G401 (cell line): ENCODE measurements at places on chromosomes 4 and X. TPM values are rescaled to one million over a fixed set of nuclear protein-coding genes. Genes with fewer than 3 reads are reported as not detected.

DNA sequence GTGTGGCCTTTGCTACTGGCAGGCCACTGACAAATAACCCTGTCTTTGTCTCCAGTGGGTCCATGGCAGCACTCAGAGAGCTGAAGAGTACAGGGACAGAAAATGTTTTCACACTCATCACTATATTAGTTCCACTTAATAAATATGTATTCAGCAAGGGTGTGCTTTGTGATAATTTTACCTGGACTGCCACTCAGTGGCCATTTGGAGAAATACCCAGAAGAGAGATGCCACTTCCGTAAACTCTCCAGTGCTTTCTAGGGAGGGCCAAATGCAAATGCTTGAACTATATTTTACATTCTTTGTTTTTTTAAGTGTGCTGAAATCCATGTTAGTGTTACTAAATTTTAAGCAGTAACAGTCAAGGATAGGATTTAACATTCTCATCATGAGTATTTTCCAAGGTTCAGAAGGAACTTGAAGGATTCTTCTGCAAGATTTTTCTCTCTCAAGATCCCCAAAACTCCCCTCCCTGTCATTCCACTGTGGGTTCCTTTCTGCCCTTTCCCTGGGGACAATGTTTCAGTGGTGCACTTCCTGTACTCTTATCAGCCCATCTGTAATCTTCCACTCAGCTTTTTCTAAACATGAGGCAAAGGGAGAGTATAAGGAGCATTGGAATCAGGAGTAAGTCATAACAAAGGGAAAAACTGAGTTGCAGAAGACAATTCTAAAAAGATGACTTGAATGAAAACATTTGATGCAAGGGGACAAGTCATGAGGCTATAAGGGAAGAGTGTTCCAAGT lies 46.0 kb downstream of the TFDP3 start:
- peak; percentile 41 for DNase-seq

- DNase-seq: no peak
Observed at GRCh38 chr4:87105101-87105845, 115.1 kb downstream of the KLHL8 start.

DNA sequence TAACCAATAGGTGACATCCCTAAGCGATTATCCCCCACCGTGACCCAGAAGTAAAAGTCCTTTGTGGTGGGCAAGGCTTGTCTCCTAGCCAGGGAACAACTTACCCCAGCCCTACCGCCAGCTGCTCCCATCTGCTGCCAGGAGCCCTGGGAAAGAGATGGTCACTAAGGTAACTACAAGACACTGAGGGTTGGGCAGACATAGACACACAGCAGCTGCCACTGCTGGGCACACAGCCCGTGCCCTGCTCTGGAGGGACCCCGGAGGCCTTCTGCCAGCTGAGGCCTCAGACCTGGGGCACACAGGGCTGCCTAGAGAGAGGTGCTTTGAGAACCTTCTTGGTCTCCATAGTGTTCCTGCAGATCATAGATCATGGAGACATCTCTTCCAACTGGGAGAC lies 53.0 kb upstream of the PROM1 start:
- no peak for DNase-seq

DNA sequence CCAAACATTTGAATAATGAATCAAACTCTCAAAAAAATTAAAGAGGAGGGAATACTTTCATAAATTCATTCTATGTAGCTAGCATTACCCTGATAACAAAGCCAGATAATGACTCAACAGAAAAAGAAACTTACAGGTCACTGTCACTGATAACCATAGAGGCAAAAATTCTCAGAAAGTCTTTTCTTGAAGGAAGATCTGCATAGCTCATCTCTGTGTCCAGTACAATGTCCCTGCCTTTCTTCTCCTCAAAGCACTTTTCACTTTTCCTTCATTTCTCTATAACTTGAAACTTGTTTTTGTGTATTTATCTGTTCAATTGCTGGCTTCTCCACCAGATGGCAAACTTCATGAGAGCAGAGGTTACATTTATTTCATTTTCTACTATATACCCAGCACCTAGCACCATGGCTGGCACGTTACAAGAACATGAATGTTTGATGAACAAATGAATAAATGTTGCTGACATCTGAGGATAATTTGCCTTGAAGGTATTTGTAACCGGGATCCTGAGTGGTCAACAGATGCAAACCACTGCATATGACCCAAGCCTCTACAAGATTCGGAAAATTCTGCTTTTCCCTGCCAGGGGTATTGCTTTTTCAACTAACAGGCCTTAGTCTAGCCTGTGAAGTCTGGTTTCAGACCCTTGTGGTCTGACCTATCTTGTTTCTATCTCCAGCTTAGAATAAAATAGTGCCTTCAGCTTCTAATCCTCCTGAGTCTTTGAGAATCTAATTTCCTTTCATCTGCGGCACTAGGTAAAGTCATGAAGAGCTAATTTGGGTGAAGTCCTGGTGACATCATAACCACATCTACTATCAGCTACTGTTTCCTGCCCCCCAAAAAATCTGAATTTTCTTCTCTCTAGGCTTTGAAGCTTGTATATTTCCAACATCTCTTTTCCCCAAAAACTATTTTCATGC lies 52.5 kb upstream of the ANTXR2 start:
- peak; percentile 5 for DNase-seq

- DNase-seq: no peak
Observed at GRCh38 chr4:135365065-135365464, 1163.5 kb upstream of the PABPC4L start.

DNA sequence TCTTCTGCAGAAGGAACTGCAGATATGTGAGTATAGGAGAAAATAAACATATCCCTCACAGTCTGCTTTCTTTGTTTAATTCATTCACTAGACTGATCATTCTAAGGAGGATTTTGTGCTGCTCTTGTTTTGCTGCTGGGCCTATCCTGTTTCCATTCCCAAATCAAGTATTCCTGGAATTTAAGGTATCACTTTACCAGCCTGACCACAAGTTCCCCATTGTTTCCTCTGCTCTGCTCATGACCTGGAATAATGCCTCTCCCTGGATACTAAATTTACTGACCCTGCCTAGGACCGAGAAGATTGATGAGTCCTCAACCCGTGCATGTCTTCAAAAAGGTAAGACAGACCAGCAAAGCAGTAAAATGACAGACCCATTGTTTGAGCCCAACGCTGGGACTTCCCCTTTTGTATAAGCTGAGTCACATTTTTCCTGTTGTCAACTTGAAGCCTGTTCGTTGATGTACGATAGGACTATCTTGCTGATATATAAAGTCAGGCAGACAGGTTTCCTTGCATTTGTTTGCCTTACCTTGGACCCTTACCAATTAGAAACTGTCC lies 85.5 kb upstream of the TET2 start:
- DNase-seq: no peak

DNA sequence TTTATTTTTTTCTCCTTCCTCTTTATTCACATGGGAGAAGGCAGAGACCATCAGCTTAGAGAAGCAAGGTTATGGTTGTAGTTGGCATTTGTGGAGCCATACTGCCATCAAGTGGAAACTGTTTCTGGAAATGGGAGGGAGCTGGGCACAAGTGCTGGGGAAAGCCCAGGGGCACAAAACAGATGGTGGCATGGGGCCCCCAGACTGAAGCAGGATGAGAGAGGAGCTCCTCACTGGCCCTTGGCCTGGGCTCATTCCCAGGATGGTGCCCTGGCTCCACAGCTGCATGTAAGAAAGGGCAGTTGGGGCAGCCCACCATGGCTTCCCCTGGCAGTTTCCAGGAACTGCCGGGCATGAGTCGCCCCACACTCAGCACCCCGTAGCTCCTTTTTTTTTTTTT lies 59.2 kb downstream of the NBDY start:
- peak; percentile 73 for DNase-seq

GRCh38 chr4:111400741-111401140 lies 744.5 kb upstream of the FAM241A start:
- DNase-seq: peak; percentile 32

- DNase-seq: no peak
Observed at GRCh38 chr4:107546638-107547037, 173.4 kb downstream of the PAPSS1 start.

- no peak for DNase-seq
Observed at GRCh38 chrX:25573631-25574030, 557.9 kb upstream of the ARX start.

GRCh38 chr4:88005946-88006345 lies 1.5 kb upstream of the PKD2 start:
- no peak for DNase-seq

GRCh38 chr4:75612306-75612705 lies 18.0 kb downstream of the CDKL2 start:
- no peak for DNase-seq

GRCh38 chrX:108091878-108092291 lies 307 bp downstream of the ATG4A start:
- peak; percentile 58 for DNase-seq

GRCh38 chrX:19630228-19630627 lies 114.9 kb upstream of the MAP3K15 start:
- no peak for DNase-seq

- DNase-seq: no peak
Observed at GRCh38 chr4:110900213-110900769, 277.4 kb upstream of the PITX2 start.

- no peak for DNase-seq
Observed at GRCh38 chr4:117001077-117001476, 84.3 kb downstream of the TRAM1L1 start.

- peak; percentile 82 for DNase-seq
Observed at GRCh38 chr4:109729718-109730618, at the start of gene PLA2G12A. PLA2G12A (minus strand) TSS chr4:109730070; CDS start chr4:109729809, 261 bp downstream.

- no peak for DNase-seq
Observed at GRCh38 chr4:153067376-153067775, 131.3 kb downstream of the FHDC1 start.

GRCh38 chr4:110620691-110621327 lies 2.1 kb downstream of the PITX2 start:
- no peak for DNase-seq

GRCh38 chrX:66638591-66639500 lies at the start of gene EDA2R:
EDA2R (minus strand) TSS chrX:66639078; CDS start chrX:66616020, 23,058 bp downstream.
- DNase-seq: peak; percentile 30

DNA sequence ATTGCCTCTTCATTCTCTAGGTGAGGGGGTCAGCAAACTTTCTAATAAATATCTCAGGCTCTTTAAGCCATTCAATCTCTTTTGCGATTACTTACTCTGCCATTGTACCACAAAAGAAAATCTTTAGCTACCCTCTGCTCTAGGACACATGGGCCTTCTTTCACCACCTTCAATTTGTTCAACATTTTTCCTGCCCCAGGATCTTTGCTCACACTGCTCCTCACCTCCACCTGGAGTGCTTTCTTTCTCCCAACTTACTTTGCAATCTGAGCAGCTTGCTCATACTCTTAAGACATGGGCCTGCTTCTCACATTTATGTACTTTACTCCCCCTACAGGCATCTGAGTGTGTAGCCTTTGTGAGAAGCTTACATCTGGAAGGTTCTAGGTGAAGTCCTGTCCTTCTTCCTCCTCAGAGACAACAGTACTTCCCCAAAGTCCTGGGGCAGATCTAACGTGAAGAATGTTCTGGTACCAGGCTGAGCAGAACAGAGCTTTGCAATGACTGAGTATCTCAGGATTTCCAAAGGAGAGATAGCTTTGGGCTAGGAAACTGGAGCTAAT lies 55.0 kb upstream of the PRDM5 start:
- DNase-seq: peak; percentile 9

- no peak for DNase-seq
Observed at GRCh38 chrX:114709406-114709805, 125.5 kb downstream of the HTR2C start.

GRCh38 chrX:18701621-18702361 lies 5.7 kb upstream of the PPEF1 start:
- no peak for DNase-seq

- DNase-seq: no peak
Observed at GRCh38 chr4:188992706-188993105, 853.5 kb downstream of the TRIML1 start.

GRCh38 chrX:47233333-47234113 lies 714 bp downstream of the USP11 start:
- peak; percentile 95 for DNase-seq

DNA sequence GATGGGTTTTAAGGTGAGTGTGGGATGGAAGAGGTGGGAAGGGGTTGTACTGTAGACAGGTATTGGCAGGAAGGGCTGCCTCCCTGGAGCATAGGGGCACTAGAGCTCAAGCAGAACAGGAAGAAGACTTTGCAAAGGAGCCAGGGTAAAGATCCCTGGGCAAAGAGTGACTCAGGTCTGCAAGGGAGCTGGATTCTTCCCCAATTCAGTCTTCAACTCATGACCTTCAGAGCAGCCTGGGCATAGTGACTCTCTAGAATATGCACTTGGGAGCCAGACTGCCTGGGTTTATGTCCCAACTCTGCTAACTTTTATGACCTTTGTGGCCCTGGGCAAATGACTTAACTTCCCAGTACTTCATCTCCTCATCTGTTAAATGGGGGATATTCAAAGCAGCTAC lies 4.0 kb downstream of the LONRF3 start:
- no peak for DNase-seq

GRCh38 chr4:3879681-3880614 lies 113.8 kb downstream of the ADRA2C start:
- DNase-seq: no peak

DNA sequence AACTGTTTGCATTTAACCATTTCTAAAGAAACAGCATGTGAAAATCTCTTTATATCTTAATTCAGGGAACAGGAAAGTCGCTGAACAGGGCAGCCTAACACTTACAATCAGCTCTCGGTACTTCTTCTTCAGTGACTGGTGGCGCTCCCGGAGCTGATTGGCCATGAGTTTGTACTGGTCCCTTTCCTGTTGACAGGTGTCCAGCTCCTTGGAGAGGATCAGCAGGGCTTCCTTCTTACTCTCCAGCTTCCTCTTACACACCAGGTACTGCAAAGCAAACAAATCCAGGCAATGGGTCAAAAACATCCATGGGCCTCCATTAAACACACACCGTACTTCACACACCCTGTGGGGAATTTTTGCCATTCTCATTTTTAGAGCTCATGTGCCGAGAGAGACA lies 36.4 kb downstream of the CCDC149 start:
- DNase-seq: no peak

DNA sequence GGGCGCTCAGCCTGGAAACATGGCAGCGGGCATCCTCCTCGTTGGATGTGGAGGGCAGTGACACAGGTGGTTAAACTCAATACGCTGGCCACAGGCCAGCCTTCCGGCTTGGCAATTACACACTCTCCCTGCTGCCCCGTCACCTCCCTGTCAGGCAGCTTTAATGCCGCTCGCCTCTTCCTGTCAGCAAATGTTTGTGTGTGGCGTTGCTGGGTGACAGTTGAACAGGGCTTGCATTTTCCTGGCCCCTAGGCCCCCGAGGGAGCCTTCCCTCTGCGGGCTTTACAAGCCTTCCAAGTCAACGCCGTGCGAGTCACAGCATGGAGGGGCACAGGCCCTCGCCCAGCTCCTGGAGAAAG lies 620.0 kb downstream of the BCOR start:
- DNase-seq: no peak

GRCh38 chrX:5145957-5146356 lies 1082.7 kb downstream of the NLGN4X start:
- no peak for DNase-seq

Gene TLR10
- not detected in 2 replicates for total RNA-seq

Gene DGAT2L6
- total RNA-seq: not detected in 2 replicates

Gene ETDB
- not detected in 2 replicates for total RNA-seq

Gene EMCN
- not detected in 2 replicates for total RNA-seq

Gene KIF4A
- total RNA-seq: 33.4 and 38.1 TPM in 2 replicates

Gene SSR4
- 142 and 157 TPM in 2 replicates for total RNA-seq

Gene NAT8L
- 9.5 and 11.4 TPM in 2 replicates for total RNA-seq

Gene FAM133A
- total RNA-seq: not detected in 2 replicates

Gene SLC2A9
- total RNA-seq: not detected in 2 replicates

Gene FATE1
- total RNA-seq: not detected in 2 replicates

Gene TRPC3
- not detected in 2 replicates for total RNA-seq

Gene ARR3
- not detected in 2 replicates for total RNA-seq
